ENCODE measurements at places on chromosomes 3 and 15.

DNA sequence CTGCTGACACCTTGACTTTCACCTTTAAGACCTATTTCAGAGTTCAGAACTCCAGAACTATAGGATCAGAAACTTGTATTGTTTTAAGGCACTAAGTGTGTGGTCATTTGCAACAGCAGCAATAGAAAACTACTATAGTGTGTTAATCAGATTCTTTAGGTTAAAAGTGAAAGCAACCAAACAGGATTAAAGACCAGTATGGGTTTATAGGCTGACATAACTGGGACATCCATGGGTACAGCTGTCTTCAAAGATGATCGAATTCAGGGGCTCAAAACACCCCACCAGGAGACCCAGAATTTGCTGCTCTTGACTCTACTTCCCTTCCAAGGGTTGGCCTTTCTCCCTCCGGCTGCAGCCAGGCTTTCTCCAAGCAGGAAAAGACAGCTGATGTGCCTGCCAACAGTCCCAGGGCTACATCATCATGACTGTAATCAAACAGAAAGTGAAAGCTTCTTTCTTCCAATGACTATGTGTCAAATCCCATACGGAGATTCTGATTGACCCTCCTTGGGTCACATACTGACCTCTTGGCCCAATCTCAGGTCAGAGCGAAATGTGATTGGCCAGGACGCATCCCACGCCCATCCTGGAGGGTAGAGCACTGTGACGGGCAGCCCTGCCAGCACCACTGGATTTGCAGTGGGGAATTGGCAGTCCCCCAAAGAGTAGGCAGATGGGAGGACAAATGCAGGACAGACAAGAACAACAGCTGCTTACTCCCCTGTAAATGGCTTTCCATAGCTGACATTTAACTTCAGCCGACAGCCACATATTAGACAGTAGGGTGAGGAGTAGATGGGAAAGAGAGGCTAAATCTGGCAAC is 51.4 kb upstream of the RNF7 start:
- DNase-seq, result peak; percentile 53

DNA sequence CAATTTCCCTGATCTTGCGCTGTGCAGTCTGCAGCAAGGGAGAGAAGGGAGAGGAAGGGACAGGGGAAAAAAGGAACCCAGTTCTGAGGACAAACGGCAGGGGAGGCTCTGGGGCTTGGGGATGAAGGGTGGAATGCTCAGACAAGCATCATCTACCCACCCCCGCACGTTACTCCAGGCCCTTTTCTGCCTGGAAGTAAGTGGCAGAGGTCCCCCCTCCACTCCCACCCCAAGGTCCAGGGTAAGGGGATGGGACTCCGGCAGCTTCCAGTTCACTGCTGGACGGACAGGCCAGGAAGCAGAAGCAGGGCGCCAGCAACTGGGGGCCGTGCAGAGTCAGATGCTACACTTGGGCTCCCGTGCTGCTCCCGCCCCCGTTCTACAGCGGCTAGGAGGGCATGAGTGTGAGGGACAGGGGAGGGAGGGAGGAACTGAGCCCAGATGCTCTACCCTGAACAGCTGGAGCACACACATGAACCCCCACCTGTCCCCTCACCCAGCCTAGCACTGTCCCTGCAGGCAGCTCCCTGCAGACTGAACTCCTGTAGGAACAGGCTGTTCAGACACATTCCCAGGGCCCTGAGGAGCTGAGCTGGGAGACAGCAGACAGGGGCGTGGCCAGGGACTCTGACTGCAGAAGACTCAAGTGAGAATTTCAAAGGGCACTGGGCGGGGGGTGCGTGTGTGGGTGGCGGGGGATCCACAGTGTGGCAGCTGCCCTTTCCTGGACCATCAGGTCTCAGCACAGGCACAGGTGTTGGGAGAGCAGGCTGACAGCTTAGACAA is 59.7 kb downstream of the SENP2 start:
- no peak for DNase-seq

DNA sequence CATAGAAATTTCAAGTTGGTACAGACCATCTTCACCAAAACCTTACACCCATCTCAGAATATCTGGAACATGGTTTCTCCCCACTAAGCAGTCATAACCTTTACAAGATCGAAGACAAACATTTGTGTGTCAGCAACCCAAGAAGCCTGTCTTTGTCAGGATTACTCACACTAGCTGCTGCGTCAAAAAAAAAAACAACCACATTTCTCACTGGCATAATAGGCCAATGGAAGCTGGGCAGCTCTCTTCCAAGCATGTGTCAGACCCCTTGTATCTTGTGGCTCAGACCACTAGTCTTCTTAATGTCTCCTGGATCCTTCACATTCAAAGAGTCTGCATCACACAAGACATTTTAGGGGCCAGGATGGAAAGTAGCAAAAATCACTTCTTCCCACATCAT is 266.9 kb upstream of the IGF1R start:
- no peak for DNase-seq

DNA sequence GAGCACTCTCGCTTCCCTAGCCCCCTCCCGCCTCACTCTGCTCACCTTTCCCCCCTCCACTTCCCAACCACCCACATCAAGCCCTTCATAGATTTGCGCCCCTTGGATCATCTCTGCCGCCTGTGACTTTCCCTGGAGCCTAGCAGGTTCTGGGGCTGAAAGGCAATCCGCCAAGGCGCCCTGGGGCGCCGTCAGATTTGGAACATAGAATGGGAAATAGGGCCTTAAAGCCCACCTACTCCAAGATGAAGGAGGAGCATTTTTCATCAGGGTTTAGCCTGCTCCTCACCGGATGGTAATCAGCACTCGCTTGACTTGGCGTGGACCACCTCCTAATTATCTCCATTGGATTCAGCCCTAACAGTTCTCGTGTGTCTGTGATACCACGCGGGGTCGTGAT is 1.3 kb downstream of the CPNE4 start:
- no peak for DNase-seq

- DNase-seq, result peak; percentile 4
These were observed 48.9 kb downstream of the PAK2 start for GRCh38 chr3:196788528-196788927.

GRCh38 chr3:30189900-30190299 is 416.5 kb upstream of the TGFBR2 start:
- DNase-seq, result no peak

DNA sequence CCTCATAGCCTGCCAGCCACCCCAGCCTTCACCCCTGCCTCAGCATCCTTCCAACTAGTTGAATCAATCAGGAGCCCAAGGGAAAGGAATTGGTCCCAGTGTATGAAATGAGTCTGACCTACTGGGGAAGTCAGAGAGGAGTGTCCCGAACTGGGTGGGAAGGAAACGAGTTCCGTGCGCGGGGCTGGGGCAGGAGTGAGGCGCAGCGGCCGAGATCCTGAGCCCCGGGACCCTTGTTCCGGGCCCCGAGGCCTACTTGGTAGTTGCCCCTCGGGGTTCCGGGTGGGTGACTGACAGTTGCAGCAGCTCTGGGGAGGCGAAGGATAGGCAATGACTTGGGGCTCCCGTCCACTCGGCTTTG is 1.1 kb upstream of the PLCL2 start:
- DNase-seq, result no peak

DNA sequence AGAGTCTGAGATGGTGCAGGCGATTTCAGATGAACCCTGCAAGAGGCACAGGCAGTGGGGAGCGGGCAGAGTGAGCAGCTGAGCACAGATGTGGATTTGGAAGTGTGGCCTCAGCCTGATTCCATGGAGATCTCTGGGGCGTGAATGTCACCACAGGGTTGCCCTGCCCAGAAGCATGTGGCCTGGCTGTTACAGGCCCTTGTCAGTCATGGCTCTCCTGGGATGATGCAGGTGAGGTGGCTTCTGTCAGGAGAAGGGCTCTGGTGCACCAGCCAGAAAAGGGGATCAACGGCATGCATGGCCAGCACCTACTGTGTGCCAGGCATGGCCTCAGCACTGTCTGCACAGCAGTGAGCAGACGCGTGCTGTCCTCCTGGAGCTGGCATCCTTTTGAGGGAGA is 11.9 kb downstream of the HDAC11 start:
- no peak for DNase-seq

DNA sequence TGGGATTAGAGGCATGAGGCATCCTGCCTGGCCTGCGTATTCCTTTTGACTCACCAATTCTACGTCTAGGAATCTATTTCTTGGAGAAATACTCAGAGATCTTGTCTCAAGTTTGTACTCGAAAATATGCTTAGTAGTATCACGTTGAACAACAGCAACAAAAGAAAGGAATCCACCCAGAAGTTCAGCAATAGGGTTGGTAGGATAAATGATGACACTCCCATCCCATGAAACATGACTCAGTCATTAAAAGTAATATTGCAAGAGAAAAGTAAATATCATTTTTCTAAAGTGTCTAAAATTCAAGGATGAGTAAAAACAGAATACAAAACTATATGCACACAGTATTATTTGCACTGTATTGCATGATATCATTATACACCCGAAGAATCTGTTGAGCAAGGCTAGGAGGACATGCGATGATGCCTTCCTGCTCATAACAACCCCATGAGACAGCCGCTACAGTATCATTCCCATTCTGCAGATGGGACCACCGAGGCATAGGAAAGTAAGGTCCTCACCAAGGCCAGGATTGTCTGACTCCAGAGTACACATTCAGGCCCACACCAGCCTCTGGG is 61.5 kb downstream of the SLC6A1 start:
- no peak for DNase-seq

GRCh38 chr3:159637883-159638542 is 350.6 kb upstream of the IL12A start:
- DNase-seq, result peak; percentile 73

DNA sequence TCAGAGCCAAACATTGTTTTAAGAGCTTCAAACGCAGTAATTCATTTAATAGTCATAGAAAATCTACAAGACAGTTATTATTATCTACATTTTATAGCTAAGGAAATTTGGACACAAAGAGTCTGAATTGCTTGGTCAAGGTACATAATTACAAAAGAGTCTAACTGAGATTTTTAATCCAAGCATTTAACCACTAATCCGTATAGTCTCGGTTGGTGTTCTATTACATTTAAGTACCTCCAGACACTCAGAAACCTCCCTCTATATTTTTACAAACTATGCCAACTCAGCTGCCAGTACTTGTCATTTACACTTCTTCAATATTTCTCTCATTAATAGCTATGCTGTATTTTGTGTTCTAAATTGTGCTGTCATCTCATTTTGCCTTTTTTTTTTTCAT is 240.2 kb upstream of the PLSCR5 start:
- DNase-seq, result no peak

DNA sequence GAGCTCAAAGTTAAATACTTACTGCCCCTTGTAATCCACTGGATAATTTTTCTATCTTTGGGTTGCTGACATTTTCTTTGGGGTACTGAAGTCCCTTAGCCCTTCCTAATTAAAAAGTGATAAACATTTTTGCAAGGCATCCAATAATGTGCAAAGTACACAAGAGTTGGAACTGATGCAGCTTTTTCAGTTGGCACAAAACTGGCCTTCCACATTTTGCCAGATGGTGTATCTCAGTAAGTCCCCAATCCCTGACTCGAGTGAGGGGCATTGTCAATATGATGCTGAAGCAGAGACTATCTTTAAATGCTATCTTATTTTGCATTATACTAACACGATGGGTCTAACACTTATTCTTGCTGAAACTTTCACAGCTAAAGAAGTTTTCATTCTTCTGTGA is 27.8 kb downstream of the FHIT start:
- DNase-seq, result no peak

DNA sequence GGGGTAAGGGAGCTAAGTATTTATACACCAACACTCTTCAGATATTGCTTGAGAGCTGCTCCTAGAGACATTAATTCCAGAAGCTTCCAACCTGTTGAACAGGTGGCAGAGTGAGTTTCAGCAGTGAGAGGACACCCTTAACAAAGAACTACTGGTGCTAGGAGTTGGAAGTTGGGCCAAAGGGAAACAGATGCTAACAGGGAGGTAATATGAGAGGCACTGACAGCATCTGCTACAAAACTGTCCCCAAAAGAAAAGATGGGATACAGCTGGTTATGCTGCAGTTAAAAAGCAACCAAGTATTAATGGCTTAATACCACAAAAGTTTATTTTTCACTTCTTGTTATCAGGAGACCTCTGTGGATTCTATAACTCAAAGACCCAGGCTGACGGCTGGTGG is 104.5 kb upstream of the SATB1 start:
- DNase-seq, result no peak

GRCh38 chr3:56761887-56762651 is 39.7 kb downstream of the ARHGEF3 start:
- peak; percentile 70 for DNase-seq

DNA sequence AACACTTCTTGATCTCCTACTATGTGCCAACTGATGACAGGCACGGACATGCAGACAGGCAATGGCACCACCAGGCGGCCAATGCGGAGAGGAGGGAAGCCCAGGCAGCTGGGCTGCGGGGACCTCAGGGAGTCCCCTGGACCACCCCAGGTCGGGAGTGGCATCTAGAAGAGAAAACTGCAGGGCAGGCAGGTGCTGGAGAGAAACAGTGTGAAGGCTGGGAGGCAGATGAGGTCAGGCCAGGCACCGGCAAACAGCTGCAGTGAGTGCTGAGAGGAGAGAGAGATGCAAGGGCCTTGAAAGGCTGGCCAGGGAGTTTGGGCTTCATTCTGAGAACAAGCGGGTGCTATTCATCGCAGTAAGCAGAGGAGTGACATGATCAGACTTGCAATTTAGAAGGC is 29.1 kb downstream of the SLC6A1 start:
- DNase-seq, result no peak

DNA sequence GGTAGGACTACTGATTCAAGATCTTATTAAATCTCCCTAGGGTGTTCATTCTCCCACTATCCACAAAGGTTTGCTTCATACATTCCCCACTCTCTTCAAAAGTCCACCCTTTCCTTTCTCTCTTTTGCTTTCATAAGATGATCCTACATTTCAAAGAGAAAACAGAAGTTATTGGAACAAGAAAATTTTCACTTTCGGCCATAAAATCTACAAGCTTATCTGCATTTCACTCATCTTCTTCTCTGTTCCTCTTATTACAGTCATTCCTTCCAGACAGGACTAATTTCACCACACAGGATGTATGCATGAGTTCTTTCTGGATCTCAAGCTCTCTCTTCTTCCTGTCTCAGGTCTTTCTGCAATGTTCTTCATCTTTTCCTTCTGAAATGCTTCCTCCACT is 238.7 kb downstream of the ISL2 start:
- no peak for DNase-seq

- DNase-seq, result no peak
These were observed 2.8 kb downstream of the CHAC1 start for GRCh38 chr15:40955930-40956540.

DNA sequence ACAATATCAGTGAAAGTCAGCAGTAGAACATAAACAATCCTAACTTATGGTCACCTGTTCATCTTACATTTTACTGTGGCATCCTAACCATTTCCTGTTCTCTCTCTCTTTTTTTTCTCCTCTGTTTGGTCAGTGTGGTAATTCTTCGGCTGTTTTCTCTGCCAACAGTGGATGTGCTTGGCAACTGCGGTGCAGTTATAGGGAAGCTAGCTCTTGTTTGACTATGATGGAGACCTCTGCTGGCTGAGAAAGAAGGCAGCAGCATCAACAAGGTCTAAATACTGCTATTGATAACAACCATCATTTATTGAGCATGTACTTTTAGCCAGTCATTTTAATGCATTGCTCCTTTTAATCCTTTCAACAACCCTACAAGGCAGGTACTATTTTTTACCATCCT is 723 bp upstream of the DRD3 start:
- peak; percentile 37 for DNase-seq

GRCh38 chr15:77738441-77739302 is 106.0 kb upstream of the LINGO1 start:
- DNase-seq, result no peak
